ENCODE measurements at places on chromosomes 13 and 19. TPM values are rescaled to one million over a fixed set of nuclear protein-coding genes. Genes with fewer than 3 reads are reported as not detected.

- no peak for DNase-seq
- H3K27ac ChIP-seq: no peak overlapping the region
- peak overlapping the region; percentile 60 for H3K4me3 ChIP-seq
Measured at GRCh38 chr19:53193535-53194222, 521 bp upstream of the ZNF665 start.

DNA sequence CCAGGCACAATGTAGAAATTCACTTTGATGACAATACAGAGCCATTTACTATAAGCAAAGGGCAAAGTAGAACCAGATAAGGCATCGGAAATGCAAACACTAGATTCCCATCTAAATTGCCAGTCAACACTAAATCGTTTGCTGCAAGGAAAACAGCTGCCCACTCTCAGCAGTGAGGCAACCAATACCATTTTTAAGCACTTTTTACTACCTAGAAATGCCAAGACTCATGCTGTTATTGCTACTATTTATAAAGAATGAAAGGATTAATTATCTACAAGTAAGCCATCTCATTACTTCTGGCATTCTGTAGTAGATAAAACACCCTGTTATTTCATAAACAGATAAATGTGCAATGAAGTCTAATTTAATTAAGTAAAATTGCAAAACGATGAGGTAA, 422.0 kb downstream of the FGF14 start:
- no peaks in the 10 kb centered on the region for H3K27me3 ChIP-seq
- no peaks in the 10 kb centered on the region for H3K4me1 ChIP-seq
- no peak overlapping the region for H3K27ac ChIP-seq
- DNase-seq: no peak
- no peak overlapping the region for H3K4me3 ChIP-seq

DNA sequence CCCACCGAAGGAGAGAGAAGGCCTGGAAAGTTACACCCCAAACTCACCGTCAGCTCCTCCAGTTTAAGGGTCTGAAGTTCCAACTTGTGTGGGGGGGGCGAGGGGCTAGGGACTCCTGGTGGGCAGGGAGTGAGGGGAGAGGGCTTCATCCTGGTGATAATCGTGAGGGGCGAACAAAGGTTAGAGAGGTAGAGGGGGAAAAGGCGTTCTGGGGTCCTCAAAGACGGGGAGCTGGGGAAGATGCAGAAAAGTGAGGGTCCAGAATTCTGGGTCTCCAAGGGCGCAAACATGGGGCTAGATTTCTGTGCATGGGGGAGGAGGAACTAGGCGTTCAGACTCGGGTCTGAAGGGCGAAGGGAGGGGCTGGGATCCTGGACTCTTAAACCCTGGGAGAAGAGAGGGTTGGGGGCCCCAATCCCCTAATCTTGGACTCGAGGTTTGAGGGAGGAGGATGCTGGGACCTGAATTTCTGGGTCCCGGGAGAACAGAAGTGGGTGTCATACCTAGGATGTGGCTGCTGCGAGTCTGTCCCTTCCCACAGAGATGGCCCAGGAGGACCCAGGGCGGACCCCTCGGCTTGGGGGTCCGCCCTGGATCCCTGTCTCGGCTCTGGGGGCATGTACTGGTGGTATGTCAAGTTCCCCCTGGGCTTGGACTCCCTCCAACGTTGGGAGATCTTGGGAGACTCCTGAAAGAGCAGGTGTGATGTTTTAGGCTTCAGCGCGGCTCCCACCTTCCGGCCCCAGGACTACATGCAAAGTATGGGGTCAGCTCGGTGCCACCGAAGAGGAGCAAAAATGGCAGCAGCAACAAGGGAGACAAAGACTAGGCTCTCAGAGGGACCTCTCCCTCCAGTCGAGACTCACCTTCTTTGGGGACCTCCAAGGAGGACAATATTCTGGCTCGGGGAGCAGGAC, 4.5 kb downstream of the MAMSTR start:
- no peaks in the 10 kb centered on the region for H3K36me3 ChIP-seq
- H3K27ac ChIP-seq: peak overlapping the region; percentile 64
- DNase-seq: no peak
- H3K4me1 ChIP-seq: no peaks in the 10 kb centered on the region
- H3K4me3 ChIP-seq: peak overlapping the region; percentile 38

DNA sequence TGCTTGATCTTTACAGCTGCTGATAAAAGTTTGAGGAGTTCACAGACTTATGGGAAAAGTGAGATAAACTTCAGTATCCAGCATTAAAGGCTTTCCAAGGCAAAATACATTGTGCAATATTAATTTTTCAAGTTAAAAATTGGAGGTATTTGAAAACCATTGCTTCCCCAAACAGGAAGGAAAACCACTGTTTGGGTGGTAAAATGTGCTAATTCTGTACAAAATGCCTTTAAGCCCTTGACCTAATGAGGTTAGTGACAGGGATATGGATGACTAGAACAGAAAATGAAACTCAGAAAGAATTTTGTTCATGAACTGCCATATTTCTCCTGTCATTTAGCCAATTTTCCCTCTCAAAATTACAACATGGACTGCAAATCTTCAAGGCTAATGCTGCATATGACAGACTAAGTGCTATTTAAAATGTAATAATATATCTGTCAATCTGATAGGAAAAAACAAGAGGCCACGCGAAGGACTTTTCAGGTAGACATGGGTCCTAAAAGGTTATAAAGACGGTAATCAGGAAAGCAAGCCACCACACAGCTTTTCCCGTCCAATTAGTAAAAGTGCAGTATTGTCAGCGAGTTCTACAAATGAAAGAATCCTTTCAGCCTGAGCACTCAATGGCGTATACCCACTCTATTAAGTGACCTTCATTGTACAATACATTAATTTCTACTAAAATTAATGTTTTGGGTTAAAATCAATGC, 212.8 kb downstream of the ENOX1 start:
- H3K27me3 ChIP-seq: no peaks in the 10 kb centered on the region
- no peaks in the 10 kb centered on the region for H3K36me3 ChIP-seq
- H3K4me1 ChIP-seq: no peaks in the 10 kb centered on the region
- DNase-seq: no peak

DNA sequence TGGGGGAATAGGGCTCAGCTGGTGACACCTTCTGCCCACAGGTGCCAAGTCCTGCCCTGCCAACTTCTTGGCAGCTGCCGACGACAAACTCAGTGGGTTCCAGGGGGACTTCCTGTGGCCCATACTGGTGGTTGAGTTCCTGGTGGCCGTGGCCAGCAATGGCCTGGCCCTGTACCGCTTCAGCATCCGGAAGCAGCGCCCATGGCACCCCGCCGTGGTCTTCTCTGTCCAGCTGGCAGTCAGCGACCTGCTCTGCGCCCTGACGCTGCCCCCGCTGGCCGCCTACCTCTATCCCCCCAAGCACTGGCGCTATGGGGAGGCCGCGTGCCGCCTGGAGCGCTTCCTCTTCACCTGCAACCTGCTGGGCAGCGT, 2.1 kb downstream of the P2RY11 start:
- H3K4me1 ChIP-seq: peaks cover 41% of the 10 kb centered on the region
- H3K4me3 ChIP-seq: no peak overlapping the region
- H3K27ac ChIP-seq: no peak overlapping the region
- DNase-seq: no peak
- H3K36me3 ChIP-seq: peaks cover 17% of the 10 kb centered on the region
- no peaks in the 10 kb centered on the region for H3K27me3 ChIP-seq

GRCh38 chr13:110006304-110006703, 219.9 kb upstream of the IRS2 start:
- no peak overlapping the region for H3K4me3 ChIP-seq
- DNase-seq: no peak
- H3K36me3 ChIP-seq: no peaks in the 10 kb centered on the region
- H3K27ac ChIP-seq: no peak overlapping the region
- H3K4me1 ChIP-seq: no peaks in the 10 kb centered on the region

GRCh38 chr13:48574041-48574796, 41.3 kb upstream of the RCBTB2 start:
- H3K27me3 ChIP-seq: no peaks in the 10 kb centered on the region
- H3K4me3 ChIP-seq: no peak overlapping the region
- no peaks in the 10 kb centered on the region for H3K36me3 ChIP-seq
- no peak for DNase-seq
- H3K4me1 ChIP-seq: no peaks in the 10 kb centered on the region

- H3K4me1 ChIP-seq: peaks cover 10% of the 10 kb centered on the region
- H3K36me3 ChIP-seq: no peaks in the 10 kb centered on the region
- H3K27ac ChIP-seq: no peak overlapping the region
- no peaks in the 10 kb centered on the region for H3K27me3 ChIP-seq
- no peak overlapping the region for H3K4me3 ChIP-seq
Measured at GRCh38 chr19:44803442-44804428, 5.2 kb upstream of the BCAM start.

DNA sequence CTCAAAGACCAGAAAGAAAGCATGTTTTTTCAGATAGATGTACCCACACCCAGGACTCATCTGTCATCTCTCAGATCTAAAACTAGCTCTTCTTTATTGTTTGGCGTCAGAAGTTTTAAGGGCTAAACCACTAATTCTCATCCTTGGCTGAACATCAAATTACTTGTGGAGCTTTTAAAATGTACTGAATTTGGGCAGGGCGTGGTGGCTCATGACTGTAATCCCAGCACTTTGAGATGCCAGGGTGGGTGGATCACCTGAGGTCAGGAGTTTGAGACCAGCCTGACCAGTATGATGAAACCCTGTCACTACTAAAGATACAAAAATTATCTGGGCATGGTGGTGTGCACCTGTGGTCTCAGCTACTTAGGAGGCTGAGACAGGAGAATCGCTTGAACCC, 47.4 kb downstream of the RCBTB2 start:
- no peak for DNase-seq
- H3K27ac ChIP-seq: no peak overlapping the region
- H3K4me1 ChIP-seq: no peaks in the 10 kb centered on the region
- H3K4me3 ChIP-seq: no peak overlapping the region

DNA sequence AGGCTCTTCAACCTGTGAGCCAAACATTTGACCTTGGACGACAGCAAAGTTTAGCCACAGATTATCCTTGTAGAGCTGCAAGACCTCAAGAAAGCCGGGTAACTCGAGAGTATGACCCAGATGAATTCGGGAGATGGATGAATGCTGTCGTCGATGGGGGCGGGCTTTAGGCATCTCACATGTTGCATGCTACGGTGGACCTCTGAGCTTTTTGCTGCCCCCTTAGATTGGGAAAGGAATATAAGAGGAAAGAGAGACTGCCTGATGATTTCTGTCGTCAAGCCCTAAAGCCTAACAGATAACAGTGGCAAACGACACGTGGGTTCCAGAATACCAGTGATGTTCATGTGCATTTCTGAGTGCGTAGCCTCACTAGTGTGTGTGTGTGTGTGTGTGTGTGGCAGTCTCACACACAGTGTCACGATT, 730 bp upstream of the ABCC4 start:
- no peaks in the 10 kb centered on the region for H3K27me3 ChIP-seq
- H3K4me1 ChIP-seq: no peaks in the 10 kb centered on the region
- peak overlapping the region; percentile 36 for H3K4me3 ChIP-seq

- H3K27ac ChIP-seq: no peak overlapping the region
- no peak for DNase-seq
- H3K36me3 ChIP-seq: no peaks in the 10 kb centered on the region
- no peaks in the 10 kb centered on the region for H3K27me3 ChIP-seq
Measured at GRCh38 chr13:71474936-71475335, 392.1 kb downstream of the DACH1 start.

DNA sequence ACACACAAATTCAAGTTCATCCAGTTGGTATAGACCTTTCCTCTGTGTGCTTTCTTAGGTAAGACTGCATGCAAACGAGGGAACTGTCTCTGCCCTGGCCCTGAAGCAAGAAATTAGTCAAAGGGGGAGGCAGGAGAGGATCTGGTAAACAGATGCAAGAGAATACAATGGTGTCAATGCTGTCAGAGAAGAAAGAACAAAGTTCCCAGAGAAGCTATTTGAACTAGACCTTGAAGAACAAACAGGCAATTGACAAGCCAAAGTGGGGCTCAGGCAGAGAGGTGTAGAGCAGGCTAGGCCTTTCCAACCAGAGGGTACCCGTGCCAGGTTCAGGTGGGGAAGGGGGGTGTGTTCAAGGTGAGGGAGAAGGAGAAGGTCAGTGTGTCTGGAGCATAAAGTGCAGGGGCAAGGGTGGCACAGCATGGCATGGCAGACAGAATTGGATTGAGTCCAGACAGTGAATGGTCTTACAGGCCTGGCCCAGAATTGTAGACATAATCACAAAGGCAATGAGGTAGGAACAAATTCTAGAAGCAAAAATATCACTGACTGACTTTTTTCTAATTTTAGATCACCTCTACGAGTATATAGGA, 95.0 kb upstream of the STARD13 start:
- no peak overlapping the region for H3K27ac ChIP-seq
- no peak for DNase-seq
- H3K4me1 ChIP-seq: no peaks in the 10 kb centered on the region
- H3K4me3 ChIP-seq: no peak overlapping the region
- H3K36me3 ChIP-seq: no peaks in the 10 kb centered on the region

DNA sequence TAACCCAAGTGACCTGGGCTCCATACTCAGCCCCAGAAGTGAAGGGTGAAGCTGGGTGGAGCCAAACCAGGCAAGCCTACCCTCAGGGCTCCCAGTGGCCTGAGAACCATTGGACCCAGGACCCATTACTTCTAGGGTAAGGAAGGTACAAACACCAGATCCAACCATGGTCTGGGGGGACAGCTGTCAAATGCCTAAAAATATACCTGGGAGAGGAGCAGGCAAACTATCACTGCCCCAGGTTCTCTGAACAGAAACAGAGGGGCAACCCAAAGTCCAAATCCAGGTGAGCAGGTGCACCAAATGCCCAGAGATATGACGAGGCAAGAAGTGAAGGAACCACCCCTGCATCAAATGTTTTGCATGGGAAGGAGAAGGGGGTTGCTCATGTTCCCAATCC, 6.1 kb upstream of the CEACAM7 start:
- no peaks in the 10 kb centered on the region for H3K27me3 ChIP-seq
- H3K4me1 ChIP-seq: no peaks in the 10 kb centered on the region
- no peak overlapping the region for H3K4me3 ChIP-seq
- H3K27ac ChIP-seq: no peak overlapping the region
- no peaks in the 10 kb centered on the region for H3K36me3 ChIP-seq

DNA sequence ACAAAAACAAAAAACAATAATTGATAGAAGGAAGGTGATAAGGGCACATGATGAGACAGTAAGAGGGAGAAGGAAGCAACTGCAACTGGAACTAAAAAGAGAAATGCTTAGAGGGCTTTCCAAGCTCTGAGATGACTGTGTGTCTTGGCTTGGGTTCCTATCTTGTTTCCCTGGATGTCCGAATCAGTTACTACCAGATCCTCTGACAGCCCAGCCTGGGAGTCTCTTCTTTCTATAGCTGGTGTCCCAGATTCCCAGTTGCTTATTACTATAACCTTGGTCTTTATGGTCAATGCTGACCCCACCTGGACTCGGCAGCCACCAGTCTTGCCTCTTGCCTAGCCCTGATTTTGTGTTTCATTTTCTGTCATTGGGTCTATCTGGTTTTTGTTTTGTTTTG, 116.4 kb downstream of the RFC3 start:
- no peaks in the 10 kb centered on the region for H3K4me1 ChIP-seq
- DNase-seq: no peak
- H3K27me3 ChIP-seq: no peaks in the 10 kb centered on the region

Gene KANK3
- total RNA-seq: 13.8 TPM

Gene BCAM
- total RNA-seq: 139 TPM

Gene PCID2
- total RNA-seq: 38.6 TPM

Gene TMEM59L
- total RNA-seq: 12.6 TPM

Gene CILP2
- total RNA-seq: not detected

Gene SOHLH2
- not detected for total RNA-seq

Gene WTIP
- total RNA-seq: 55.5 TPM

Gene HNRNPM
- total RNA-seq: 177 TPM

All from tibial nerve (tissue), 4 donors.